ENCODE measurements at places on chromosomes 11 and 22. TPM values are rescaled to one million over a fixed set of nuclear protein-coding genes. Genes with fewer than 3 reads are reported as not detected.

The BANF1 gene
- 370 TPM for total RNA-seq

The OR52R1 gene
- total RNA-seq = not detected

The FGF19 gene
- total RNA-seq = 0.09 TPM

The OR52E5 gene
- not detected for total RNA-seq

The SESN3 gene
- total RNA-seq = 0.07 TPM

The PRRG4 gene
- total RNA-seq = 1.2 TPM

The UCP2 gene
- 74.7 TPM for total RNA-seq

The LRRC56 gene
- total RNA-seq = 0.28 TPM

The DUSP8 gene
- 1.3 TPM for total RNA-seq

The OR5A2 gene
- not detected for total RNA-seq

The SLC6A5 gene
- total RNA-seq = not detected

The TEX54 gene
- total RNA-seq = not detected

The FADS2 gene
- 322 TPM for total RNA-seq

The ARVCF gene
- total RNA-seq = 0.91 TPM

The HMGXB4 gene
- 8.2 TPM for total RNA-seq

The CD6 gene
- total RNA-seq = 0.15 TPM

The YPEL1 gene
- 0.47 TPM for total RNA-seq

The GAL gene
- total RNA-seq = 11.6 TPM

The NLRP14 gene
- not detected for total RNA-seq

The PNPLA5 gene
- not detected for total RNA-seq

The CASTOR1 gene
- total RNA-seq = 5.0 TPM

The TYR gene
- total RNA-seq = not detected

The CRYBB3 gene
- not detected for total RNA-seq

The SOX6 gene
- total RNA-seq = not detected

The GAL3ST3 gene
- not detected for total RNA-seq

The ENTHD1 gene
- total RNA-seq = not detected

The PRR33 gene
- total RNA-seq = not detected

The TRIM6 gene
- total RNA-seq = 10.5 TPM

The DTX4 gene
- total RNA-seq = 4.1 TPM

The SLC22A12 gene
- total RNA-seq = not detected

The RNF141 gene
- total RNA-seq = 29.3 TPM

The BSX gene
- not detected for total RNA-seq

The STX5 gene
- 25.0 TPM for total RNA-seq

The SCUBE1 gene
- 0.15 TPM for total RNA-seq

The NCR3LG1 gene
- 2.0 TPM for total RNA-seq

The AQP11 gene
- total RNA-seq = 1.3 TPM

The TIGD3 gene
- total RNA-seq = 0.77 TPM

The FOLR1 gene
- total RNA-seq = not detected

The SAA2 gene
- not detected for total RNA-seq

The ABTB2 gene
- 41.2 TPM for total RNA-seq

The TMEM121B gene
- 0.21 TPM for total RNA-seq

The KLHL35 gene
- 1.3 TPM for total RNA-seq

Measured in A549 treated with ZK216348 at 1 μM for 4 hours (cell line).